ENCODE measurements at places on chromosomes 16 and 17.

GRCh38 chr16:57357330-57358085 is 1.1 kb upstream of the CCL22 start:
- no peak for DNase-seq

DNA sequence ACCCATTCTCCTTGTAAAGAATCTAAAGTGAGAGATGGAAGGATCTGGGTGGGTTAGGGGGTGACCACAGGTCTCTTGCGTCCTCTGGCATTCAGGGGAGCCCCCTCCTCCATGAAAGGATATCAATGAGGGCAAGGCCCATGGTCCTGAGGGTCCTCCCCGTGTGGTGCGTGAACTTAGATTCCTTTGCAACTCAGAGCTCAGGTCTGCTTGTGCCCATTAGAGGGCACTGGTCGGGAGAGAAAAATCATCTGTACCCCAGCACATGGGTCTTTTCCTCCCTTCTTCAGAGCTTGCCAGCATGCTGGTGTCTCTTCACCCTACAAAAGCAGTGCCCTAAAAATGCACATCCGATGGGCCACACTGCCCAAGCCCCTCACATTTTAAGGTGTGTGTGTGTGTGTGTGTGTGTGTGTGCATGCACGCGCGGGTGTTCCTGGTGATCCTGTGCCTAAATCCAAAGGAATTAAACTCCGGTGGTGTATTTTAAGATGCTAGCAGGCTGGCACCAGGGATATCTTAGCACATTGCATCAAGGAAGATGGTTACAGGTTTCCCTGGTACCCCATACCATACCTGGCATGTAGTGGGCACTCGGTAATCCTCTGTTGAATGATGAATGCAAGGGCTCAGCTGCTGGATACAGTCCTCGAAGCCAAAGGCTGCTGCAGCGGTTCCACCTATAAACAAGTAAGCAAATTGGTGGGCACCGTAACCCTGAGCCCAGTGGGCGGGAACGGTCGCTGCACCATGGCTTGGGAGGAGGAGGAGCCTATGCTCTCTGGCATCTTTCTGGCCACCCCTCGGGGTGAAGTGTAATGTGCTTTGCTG is 4.7 kb downstream of the C1QTNF1 start:
- DNase-seq: no peak

GRCh38 chr17:64428406-64428805 is 20.5 kb upstream of the MILR1 start:
- DNase-seq: no peak

GRCh38 chr16:69294051-69294450 is 17.1 kb upstream of the VPS4A start:
- no peak for DNase-seq

GRCh38 chr17:48930435-48930873 is 14.2 kb downstream of the SNF8 start:
- no peak for DNase-seq

GRCh38 chr16:30509081-30509765 is 17.1 kb downstream of the ZNF768 start:
- no peak for DNase-seq

GRCh38 chr17:34242587-34243363 is 12.3 kb upstream of the CCL2 start:
- DNase-seq: peak; percentile 46

DNA sequence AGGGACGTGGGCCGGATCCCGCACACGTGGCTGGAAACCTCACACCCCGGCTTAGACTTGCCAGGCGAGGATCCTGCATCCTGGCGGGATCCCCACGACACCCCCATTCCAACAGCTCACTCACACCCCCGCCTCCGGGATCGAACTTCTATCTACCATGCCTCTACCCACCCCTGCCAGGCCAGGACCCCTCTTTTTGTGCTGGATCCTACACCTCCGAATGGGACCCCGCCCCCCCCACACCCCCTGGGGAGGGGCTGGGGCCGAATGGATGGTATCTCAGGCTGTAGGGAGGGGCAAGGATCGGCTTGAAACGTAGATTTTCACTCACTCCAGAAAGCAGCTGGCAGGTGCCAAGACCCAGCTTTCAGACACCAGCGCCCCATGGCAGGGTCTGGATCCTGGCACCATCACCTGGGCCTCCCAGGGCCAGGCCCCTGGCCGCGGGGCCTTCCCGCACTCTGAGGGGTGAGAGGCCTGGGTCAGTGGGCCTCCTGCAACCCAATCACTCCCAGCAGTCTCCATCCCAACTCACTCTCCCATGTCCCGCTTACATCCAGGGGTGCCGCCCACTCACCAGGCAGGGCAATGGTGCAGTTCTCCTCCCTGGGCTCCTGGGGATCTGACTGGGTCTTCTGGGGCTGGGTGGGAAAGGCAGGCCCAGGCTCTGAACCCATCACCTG is 6.7 kb downstream of the PRSS36 start:
- peak; percentile 88 for DNase-seq

DNA sequence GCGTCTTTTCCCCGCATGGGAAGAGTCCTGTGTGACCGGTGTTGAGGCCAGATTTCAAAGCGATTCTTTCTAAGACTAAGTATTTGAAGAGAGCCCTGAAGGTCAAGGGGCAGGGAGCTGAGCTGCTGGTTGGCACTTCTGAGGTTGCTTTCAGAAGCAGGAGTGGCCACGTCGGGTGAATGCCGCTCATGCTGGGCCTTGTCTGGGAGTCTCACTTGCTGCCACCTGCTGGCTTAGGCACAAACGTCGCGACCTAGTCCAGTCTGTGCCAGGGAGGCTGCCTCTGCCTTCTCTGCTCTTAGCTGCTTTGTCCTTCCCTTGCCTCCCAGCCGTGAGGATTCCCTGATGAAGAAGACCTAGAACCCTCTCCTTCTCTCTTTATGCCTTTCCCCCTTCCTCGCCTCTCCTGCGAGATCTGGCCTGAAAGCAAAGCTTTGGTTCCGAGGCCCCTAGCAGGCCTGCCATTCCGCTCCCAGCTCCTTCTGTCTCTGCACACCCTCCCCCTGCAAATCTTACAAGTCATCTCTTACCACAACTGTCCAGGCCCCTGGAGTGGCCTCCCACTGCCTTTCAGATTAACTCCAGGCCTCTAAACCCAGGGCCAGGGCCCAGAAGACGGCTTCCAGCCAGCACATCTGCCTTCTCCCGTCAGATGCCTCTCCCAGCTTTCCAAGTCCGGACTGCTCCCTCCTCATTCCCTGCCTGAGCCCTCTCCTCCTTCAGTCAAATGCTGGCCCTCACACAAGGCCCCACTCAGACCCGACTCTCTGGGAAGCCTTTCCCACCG is 11.4 kb downstream of the CTNS start:
- no peak for DNase-seq

DNA sequence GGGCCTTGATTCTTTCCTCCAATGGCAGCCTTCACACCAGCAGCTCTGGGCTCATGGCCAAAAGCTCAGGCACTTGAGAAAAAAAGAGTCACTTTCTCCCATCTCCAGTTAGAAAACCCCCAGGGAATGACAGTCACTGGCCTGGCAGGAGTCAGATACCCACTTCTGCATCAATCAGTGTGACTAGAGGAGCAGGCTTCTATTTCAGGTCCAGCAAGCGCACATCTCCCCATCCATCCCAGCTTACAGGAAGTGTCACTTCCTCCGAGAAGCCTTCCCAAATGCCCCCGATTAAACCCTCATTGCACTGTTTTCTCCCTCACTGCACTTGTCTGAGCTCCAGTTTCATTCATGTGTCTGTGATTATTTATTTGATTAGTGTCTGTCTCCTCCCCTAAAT is 30.4 kb upstream of the CCL1 start:
- no peak for DNase-seq

GRCh38 chr17:17540278-17540906 is 44.2 kb upstream of the RASD1 start:
- no peak for DNase-seq

GRCh38 chr17:76003915-76004314 is 3.3 kb downstream of the CDK3 start:
- no peak for DNase-seq

GRCh38 chr17:78289802-78290363 is 58.5 kb downstream of the TMEM235 start:
- DNase-seq: no peak

DNA sequence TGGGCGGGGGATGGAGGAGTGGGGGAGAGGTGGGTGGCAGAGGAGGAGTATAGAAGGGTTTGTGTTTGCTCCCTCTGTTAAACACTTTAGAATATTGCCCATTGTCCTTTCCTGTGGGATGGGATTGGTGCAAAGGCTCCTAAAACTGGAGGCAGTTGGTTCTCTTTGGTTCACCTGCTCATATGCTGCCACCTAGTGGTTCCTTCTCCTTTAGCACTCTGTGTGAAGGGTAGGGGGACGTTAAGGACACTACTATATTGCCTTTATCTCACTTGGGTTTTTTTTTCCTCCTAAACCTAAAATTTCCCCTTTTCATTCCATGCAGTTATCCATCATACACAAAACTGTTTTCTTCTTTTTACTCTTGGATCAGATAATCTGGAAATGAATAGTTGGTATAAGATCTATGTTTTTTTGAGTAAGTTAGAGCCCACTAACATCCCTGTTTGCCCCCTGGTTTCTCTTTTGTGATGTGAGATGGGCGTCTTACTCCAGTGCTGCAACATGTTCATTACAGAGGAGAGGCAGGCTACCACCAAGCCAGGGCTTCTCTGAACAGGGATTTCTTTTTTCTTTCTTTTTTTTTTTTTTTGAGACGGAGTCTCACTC is 23.8 kb downstream of the SNX11 start:
- DNase-seq: no peak
